ENCODE measurements at places on chromosomes 5 and 9. TPM values are rescaled to one million over a fixed set of nuclear protein-coding genes. Genes with fewer than 3 reads are reported as not detected.

- no peak for DNase-seq
These were observed 95.4 kb upstream of the RETREG1 start for GRCh38 chr5:16712178-16712577.

DNA sequence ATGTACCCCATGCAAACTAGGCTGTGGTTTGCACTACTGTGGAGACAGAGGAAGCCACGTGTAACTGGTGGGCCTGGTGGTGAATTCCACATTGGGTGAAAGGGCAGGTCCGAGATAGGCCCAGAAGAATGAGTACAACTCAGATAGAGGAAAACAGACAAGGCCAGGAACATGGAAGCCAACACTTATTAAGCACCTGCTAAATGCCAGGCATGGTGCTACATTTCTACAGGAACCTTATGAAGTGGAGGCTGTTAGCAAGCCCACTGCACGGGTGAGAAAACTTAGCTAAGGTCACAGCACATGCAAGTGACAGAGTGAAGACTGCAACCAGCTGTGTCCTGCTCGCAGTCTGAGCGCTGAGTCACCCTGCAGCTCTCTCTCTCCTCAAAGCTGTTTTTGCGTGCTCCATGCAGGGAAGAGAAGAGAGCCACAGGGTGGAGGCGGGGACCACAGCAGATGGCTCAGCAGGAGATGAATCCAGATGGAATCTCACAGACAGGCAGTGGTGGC is 65.5 kb upstream of the SPTLC1 start:
- DNase-seq, result peak; percentile 48

DNA sequence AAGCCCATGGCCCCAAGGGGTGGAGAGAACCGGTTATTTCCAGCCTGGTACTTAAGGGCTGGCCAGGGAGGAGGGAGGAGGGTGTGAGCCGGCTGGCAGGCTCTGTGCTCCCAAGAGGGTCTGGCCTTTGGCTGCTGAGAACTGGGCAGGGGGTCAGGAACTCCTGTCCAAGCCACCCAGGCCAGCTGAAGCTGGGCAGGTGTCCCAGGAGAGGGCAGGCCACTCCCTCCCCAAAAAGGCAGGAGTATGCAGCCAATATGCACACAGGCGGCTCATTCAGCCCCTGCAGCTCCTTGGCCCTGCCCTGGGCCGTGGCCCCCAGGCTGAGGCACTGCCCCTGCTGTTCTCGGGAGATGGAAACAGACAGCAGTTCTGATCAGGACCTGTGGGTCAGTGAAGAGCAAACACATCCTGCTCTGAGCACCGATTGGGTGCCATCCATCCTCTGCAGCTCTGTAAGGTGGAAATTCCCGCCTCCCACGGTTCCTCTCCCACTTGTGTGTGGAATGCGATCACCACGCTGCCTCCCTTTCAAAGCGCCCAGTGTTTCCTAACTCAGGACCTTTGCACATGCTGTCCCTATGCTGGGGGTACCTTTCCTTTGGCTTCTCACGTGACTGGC is 17.1 kb upstream of the KIF12 start:
- DNase-seq, result peak; percentile 49

DNA sequence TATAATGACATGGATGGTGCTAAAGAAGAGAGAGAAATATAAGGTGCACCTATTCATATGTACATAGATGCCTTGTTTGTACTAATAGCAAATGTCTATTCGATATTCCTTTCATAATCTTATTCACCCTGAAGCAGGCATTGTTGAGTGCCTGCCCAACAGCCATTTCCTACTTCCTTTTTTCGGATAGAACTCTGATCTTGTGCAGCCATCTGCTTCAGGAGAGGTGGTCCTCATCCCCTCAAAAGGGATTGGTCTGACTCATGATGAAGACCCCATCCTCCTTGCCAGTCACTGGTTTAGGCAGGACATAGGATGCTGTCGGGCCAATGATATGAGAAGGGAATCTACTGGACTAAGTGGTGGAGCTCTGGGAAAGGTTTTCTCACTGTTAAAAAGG is 8.4 kb upstream of the RANBP3L start:
- no peak for DNase-seq

DNA sequence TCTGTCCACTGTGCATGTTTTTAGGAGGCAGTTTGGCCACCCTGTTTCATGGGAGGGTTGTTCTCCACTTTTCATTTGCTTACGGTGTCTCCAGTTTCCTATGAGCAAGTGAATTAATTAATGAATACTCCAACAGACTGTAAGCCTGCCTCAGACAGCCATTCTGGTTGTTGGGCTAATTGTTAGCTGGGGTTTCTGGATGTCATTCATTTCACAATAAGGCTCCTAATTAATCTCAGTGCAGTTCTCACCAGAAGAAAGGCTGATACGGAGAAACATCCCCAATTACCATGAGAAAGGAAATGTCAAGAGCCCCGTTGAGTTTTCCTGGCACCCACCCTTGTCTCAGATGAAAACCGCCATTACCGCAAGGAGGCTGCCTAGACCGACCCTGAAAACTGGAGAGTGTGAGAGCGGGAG is 75.8 kb downstream of the MAP1B start:
- DNase-seq, result no peak

- no peak for DNase-seq
These were observed 232.3 kb upstream of the TBCA start for GRCh38 chr5:78008356-78008967.

DNA sequence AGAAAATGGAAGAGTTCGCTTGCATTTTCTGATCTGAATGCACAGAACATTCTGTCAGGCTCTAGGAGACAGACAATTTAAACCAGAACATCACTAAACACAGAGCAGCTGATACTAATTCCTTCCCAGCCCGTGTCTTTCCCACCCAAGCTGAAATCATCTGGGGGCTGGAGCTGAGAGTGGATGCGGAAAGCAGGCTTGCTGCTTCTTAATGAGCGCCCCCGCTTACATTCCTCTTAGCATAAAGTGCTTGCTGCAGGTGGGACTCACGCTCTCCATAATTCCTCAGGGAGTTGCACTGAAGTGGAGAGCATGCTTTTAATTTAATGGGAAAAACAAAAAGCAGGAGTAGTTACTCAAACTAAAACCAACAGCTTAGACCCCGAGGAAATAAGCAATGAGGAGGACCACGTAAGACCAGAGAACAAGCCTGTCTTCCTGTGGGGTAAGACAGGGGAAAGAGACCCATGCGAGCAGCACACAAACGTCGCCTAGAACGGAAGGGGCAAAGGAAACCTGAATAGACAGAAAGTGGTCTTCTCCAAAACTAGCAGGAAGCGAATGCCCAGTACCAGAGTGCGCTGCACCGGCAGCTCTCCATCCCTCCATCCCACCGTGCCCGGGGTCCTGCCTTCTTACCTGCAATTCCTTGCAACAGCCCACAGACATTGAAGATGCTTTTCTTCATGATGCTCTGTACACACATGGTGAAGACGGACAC is 139.3 kb downstream of the LHFPL2 start:
- DNase-seq, result no peak

- peak; percentile 49 for DNase-seq
These were observed 640 bp downstream of the SURF4 start for GRCh38 chr9:133375116-133375723.

- DNase-seq, result no peak
These were observed 6.2 kb upstream of the CD180 start for GRCh38 chr5:67202828-67203227.

DNA sequence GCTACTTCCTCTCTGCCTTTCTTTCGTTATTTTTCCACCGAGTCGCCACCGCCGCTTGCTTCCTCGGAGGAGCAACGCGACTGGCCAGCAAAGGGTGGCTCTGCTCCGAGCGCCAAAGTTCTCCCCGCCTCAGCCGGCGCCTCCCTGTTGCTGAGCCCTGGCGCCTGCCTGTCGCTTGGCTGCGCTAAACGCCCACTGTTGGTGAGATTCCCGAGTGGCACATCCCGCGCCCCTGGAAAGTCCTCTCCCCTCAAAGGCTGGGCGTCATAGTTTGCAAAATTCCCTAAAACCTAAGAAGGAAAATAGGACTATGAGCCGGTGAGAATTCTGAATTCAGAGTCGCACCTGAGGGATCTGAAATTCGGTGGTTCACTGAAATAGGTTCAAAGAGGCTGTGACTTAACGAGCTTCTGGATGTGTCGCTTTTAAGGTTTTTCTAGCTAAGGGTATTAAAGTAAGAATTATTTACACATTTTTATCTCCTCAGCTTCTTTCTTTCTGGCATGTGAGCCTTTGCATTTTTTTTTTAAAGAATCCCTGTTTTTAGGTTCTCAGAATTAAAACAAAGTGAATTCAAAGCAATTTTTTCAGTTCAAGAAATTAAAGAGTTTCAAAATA is at the start of gene GRIN3A:
TSS of gene GRIN3A (minus strand) at position 82 of the 618 bp plus-strand sequence. CDS start 668 bp downstream, outside the sequence.
- peak; percentile 50 for DNase-seq

DNA sequence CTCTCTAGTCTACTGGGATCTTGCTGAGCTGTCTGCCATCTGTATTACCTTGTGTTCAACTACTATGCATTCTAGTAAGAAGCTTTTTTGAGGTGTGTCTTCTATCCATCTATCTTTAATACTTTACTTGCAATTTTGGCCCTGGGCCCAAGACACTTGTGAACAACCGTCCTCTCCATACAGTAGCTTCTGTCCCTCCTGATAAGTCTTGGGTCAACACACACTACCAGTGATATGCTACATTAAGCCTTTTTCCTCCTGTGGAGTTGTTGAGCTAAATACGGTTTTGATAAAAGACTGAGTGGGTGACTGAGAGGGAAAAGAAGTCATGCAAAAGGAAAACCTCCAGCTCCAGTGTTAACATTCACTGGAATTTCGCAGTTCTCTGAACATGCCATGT is 133.3 kb upstream of the PCA3 start:
- no peak for DNase-seq

GRCh38 chr9:36903541-36904435 is 130.3 kb downstream of the PAX5 start:
- no peak for DNase-seq

DNA sequence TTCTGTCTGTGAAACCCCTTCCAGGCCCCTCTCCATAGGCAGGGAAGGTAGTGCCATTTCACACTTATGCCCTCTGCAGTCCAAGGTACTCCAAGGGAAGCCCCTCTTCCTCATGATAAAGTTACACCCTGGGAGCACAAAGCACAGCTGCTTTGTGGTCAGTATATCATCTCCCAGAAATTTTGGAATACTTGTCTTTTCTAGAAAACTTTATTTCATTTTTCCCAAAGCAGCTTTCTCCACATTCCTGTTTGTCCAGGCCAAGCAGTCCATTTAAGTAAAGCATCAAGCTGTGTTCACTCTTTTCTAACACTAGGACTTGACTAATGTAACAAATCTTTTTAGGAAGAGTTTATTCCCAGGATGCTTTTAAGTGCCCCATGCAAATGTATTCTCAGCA is 371.8 kb upstream of the RGMB start:
- DNase-seq, result no peak

DNA sequence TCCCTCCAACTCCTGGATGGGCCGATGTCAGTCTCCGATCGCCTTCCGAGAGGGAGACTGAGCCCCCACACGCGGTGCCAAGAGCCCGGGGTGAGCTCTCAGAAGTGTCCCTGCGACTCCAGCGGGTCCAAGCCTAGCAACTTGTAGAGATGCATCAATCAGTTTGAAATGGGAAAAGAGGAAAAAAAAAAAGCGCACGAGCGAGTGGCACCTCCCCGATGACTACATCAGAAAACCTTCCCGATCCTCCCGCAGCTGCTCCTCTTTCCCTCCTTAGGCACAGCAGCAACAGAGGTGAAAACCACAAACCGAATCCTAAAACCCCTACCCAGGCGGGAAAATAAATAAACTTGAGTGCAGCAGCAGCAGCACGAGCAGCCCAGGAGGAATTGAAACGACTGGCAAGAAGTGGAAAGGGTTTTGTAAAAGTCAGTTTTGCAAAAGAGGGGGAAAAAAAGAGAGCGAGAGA is 1.0 kb upstream of the EFNA5 start:
- no peak for DNase-seq

DNA sequence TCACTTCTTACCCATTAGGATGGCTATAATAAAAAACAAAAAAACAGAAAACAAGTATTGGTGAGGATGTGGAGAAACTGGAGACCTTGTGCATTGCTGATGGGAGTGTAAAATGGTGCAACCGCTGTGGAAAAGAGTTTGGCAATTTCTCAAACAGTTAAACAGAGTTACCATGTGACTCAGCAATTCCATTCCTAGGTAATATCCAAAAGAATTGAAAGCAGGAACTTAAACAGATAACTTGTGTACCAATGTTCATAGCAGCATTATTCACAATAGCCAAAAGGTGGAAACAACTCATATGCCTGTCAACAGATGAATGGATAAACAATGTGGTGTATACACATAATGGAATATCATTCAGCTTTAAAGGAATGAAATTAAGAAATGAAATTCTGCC is 28.9 kb downstream of the DCP2 start:
- DNase-seq, result no peak

DNA sequence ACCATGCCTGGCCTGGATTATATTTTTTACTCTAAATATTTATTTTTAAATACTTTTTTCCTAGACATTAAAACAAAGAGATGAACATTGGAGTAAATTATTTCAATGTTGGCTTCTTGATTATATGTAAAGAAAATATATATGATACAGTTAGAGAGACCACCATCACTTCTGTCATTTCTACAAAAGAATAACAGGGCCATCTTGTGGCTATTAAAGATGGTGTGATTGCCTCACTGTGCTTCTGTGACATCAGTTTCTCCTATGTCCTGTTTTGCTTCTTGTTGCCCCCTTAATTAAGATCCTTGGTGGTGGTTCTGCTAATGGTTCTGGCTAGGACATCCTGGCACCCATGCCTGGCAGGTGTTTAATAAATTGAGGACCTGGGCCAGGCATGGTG is 32.9 kb downstream of the NDFIP1 start:
- DNase-seq, result no peak

DNA sequence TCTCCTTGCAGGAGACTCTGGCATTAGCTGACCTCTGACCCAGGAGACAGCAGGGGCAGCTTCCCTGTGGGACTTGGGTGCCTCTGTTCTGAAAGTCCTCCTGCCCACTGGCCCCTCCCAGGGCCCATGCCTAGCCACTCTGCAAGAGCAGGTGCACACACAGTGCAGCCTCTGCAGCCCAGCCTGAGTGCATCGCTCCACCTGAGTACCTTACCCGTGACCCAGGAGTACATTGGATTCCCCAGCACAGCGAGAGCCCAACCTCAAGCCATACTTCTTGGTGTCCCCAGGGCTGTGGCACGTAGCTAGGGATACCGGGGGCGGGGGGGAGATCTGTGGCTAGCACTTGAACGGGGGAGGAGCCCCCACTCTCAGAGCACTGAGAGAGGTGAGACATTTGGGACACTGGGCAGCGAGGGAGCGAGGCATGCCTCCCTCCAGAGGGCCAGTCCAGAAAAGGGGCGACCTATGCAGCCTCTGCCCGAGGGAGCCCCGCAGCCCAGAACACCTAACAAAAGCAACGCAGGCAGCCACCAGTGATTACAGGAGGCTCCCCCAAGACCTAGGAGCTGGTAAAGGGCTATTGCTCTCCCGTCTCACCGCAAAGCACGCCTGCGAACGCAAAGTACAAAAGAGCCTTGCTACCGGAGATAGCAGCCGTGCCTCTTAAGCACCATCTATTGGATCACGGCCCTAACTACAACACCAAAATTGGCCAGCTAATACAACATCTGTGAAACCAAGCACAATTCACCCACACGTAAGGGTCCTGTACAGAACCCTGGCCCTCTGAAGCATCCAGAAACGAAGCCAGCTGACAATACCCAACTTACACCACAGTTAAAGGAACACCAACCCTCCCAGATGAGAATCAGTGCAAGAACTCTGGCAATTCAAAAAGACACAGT is 826 bp upstream of the PRDM9 start:
- no peak for DNase-seq

EFNA5 gene
- 36.4 TPM for total RNA-seq

PCDHGA2 gene
- 6.0 TPM for total RNA-seq

KIAA0825 gene
- 2.2 TPM for total RNA-seq

C5orf58 gene
- not detected for total RNA-seq

PDGFRB gene
- total RNA-seq, result 47.8 TPM

NDFIP1 gene
- 54.3 TPM for total RNA-seq

IGFBPL1 gene
- total RNA-seq, result not detected

PCDHGC4 gene
- 2.5 TPM for total RNA-seq
